Activated CD8-positive, alpha-beta memory T cell treated with anti-CD3 and anti-CD28 coated beads for 4 hours (primary cell): ENCODE measurements at places on chromosomes 1 and 21.

GRCh38 chr1:232922485-232922884 is 27.9 kb upstream of the NTPCR start:
- DNase-seq = no peak

DNA sequence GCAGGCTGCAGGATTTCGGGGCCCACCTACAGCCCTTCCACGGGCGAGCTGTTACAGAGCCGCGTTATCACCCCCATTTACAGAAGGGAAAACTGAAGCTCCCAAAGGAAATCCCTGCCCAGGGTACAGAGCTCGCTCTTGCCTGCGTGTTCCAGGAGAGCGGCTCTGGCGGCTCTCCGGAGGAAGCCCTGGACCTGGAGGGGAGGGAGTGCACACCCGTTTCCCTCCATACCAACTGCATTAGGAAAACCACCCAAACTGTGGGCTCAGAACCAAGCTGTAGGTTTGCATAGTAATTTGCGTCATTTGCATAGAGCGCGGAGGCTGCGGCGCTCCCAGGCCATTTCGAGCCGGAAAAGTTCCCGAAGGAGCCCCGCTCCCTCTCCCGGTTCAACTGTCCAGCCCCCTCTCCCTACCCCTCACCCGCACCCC is 24.7 kb upstream of the ADGRB2 start:
- no peak for DNase-seq

GRCh38 chr1:91751275-91751674 is 134.7 kb downstream of the TGFBR3 start:
- DNase-seq = no peak

GRCh38 chr21:43911935-43912487 is 47.0 kb downstream of the AGPAT3 start:
- no peak for DNase-seq

DNA sequence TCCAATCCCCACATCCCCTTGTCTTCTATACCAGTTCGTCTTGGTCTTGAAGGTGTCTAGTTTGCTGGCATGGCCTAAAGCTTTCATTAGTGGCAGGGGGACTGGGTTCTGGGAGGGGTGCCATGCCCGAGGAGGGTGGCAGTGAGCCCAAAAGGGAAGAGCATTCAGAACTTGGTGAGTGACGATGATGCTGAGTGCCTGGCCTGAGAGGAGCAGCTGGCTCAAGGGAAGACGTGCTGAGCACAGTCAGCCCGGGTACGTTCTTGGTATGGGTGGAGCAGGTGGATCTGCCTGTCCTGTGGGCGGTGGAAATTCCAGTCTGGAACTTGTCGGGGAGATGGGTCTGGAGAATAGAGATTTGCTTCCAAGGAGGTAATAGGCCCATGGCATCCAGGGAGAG is 4.6 kb downstream of the FDPS start:
- no peak for DNase-seq

DNA sequence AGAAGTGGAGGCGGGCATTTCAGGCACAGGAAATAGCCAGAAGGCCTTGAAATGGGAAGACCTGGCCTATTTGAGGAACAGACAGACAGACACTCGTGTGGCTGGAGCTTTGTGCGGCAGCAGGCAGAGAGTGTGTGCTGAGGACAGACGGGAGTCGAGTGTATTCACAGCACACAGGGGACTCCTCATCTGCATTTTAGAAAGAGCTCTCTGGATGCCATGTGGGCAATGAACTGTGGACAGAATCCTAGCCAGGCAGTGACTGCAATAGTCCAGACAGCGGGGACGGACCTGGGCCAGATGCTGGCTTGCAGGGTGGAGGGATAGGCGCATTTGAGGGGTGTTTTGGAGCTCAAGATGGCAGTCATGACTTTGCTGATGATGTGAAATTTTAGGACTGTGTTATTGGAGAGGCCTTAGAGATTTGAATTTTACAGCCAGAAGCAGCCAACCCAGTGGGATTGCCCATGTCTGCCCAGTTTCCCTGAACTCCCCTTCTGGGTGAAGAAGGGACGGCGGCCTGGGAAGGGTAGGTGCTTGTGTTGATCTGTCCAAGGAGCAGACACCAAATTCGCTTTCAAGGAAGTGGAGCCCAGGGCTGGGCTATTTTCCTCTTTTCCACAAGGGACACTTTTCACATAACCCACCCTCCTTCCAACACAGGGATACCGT is 43.7 kb downstream of the CHAF1B start:
- DNase-seq = no peak

GRCh38 chr1:58038574-58038973 is 508.0 kb downstream of the OMA1 start:
- DNase-seq = no peak

GRCh38 chr1:53160924-53161378 is 18.5 kb upstream of the SLC1A7 start:
- DNase-seq = no peak

GRCh38 chr1:23864801-23865542 is 3.1 kb downstream of the FUCA1 start:
- no peak for DNase-seq

DNA sequence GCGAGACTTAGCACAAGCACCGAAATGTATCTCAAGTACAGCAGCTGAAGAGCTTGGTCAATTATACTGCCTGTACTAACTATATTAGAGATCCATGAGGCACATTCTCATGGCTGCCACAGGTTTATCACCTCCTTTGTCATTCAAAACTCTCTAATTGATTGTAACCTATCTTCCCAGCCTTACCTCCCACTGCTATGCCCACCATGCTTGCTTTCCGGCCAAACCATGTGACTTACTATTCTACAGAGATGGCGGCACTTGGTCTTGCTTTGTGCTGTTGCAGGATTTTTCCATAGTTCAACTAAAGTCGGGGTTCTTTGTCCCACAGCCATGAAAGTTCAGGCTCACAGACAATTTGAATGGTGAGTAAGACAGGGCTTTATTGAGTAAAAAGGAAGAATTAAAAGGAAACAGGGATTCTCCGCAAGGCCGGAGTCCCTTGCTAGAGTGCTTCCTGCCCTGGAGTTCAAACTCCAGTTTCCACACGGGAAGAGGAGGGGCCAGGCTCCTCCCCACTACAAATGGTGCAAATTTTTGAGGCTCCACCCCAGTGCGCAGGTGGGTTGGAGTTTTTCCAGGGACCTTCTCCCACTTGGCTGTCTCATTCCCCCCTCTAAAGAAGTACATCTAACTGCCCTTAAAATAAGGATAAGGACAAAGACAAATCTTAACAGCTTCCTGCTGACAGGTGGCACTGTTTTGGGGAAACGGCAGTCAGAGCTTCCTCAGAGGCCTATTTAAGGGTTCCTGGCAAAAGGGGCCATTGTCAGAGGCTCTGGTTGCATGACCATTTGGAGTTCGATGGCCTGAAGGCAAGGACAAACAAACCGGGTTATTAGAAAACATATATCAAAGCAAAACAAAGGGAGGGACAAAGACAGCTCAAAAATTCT is 28.7 kb downstream of the FMO2 start:
- DNase-seq = no peak

- DNase-seq = no peak
These were observed 66.7 kb upstream of the ANGPTL3 start for GRCh38 chr1:62530516-62531154.

- no peak for DNase-seq
These were observed 1.2 kb upstream of the C1orf54 start for GRCh38 chr1:150271291-150271959.

DNA sequence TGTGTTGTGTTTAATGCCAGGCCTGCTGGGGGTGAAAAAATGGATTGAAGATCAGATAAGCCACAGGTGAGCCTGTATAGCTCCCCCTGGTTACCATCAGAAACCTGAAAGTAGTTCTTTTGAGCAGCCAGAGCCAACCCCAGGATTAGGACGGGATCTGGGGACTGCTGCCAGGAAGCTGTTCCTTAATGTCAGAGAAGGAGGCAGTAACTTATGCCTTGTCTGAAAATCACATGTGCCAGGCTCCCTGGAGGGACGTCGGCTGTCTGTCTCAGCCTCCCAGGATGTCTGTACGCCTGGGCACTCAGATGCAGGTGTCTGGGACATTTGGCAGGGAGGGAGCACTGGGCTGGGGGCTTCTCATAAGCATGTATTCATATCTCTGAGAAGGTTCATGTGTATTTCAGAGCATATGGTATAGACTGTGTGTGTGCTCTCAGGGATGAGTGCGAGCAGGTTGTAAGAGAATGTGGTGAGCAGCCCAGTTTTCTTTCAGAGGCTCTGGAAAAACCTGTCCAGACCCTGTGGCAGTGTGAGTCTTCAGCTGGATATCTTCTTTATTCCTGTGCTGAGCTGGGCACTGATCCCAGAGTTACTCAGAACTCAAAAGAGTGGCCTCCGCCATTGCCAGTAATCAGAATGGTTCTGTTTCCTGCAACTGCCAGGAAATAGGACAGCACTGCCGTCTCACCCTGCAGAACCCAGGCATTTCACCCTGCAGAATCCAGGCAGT is 2.8 kb downstream of the FAM43B start:
- no peak for DNase-seq

GRCh38 chr1:151831605-151832004 is at the start of gene RORC:
RORC (minus strand) TSS chr1:151831802; CDS start chr1:151831764, 38 bp downstream.
- DNase-seq = no peak

DNA sequence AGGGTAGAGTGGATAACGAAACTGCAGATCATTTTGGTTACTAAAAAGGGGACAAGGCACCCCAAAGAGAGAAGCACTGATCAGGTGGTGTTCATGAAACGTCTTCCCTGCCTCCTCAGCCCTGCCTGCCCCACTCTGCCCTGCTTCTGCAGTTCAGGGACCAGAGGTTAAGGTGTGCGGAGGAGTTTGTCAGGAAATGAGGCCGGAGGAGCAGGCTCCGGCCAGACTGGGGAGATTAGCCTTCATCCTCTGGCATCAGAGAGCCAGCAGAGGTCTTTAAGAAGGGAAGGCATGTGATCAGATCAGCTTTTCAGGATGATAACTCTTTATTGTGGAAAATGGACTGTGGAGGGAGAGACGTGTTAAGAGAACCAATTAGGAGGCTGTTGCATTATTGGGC is 291.9 kb upstream of the NR5A2 start:
- DNase-seq = no peak

DNA sequence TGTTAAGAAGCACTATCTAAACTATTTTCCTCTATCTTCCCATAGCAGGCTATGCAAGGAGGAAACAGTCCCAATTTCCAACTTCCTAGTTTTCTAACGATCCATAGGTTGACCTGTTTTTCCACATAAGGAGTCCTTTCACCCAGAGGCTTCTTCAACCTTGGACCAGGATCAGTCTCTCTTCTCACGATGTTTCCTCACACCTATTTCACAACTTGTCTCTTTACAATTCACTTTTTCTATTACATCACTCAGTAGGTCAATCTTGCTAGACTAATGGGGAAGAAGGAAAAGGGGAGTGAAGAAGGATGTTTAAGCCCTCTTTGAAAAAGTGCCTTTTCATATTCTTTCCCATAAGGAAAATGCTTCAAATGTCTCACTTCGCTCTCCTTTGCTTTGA is 15.9 kb downstream of the PALMD start:
- no peak for DNase-seq

DNA sequence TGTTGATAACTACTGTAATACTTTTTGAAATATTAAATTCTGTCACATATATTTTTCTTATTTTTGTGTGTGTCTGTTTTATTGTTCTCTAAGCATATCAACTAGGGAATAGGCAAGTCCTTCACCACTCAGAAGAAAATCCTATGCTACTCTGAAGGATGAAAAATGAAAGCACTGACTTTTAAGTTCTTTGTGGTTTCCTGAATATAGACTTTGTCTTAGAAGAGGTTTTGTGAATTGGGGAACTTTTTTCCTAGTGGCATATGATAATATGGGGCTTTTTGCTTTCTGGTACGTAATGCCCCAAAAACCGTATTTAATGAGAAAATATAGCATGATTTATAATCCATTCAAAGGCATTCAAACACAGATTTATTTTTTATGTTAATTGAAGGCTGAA is 136.0 kb downstream of the SNX7 start:
- no peak for DNase-seq

GRCh38 chr1:234933475-234933874 is 195.2 kb downstream of the TOMM20 start:
- DNase-seq = no peak

DNA sequence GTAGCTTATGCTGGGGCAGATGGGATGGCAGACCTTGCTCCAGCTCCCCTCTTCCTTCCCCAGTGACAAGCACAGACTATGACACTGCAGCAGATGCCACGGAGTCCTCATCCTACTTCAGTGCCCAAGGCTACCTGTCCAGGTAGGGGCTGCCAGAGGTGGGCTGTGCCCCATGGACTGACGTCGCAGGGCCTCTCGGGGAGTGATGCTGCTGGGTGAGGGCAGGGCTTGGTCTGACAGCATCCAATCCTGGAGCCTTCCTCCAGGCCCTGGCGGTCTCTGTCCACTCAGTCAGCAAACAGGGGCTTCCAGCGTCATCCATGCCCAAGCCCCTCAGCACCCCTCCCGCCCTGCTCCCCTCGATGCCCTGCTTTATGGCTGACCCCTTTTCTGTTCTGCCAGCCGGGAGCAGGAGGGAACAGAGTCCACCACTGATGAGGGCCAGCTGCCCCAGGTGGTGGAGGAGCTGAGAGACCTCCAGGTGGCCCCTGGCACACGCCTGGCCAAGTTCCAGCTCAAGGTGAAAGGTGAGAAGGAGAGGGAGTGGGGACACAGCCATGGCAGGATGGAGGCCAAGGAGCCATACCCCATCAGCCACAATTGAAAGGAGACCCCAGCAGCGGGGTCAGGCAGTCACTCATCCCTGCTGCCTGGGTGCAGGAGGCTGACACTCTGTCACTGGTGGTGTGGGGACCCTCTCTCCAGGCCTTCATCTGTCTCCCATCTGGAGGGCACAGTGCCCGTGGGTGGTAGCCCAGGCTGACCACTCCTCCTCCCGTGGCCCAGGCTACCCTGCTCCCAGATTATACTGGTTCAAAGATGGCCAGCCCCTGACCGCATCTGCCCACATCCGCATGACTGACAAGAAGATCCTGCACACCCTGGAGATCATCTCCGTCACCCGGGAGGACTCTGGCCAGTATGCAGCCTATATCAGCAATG is 73.6 kb downstream of the TRIM11 start:
- DNase-seq = no peak

DNA sequence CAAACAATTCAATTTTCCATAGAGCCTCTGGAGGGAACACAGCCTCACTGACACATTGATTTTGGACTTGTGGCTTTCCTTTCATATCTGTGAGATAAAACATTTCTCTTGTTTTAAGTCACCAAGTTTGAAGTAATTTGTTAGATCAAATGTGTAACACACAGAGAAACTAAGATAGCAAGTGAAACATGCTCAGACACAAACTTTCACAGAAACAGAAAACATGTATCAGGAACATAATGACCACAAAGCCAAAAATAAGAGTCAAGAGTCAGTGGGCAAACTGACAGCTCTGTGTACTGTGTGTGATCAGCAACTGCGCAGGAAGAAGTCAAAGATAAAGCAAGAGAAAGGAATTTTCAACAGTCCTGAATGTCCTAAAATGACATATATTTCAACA is 1237.5 kb downstream of the AMY1C start:
- no peak for DNase-seq

DNA sequence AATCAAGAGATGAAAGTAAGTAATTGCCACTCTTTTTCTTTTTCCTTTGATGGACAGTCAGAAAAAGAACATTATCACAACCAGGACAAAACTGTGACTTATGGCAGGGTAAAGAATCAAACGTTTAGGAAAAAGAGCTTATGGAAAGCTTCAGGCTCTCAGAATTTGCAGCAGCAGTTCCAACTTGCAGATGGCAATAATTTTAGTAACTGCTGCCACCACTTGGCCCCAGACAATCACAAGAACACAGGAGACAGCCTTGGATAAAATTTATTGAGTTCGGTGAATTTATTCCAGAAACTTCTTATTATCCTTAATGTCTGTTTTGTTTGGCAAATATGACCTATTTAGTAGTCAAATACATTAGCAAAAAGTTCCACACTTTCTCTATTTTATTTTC is 804.4 kb downstream of the BRINP3 start:
- DNase-seq = no peak

GRCh38 chr1:42692461-42692860 is 10.2 kb downstream of the YBX1 start:
- no peak for DNase-seq
